ENCODE measurements at places on chromosomes 4 and X. TPM values are rescaled to one million over a fixed set of nuclear protein-coding genes. Genes with fewer than 3 reads are reported as not detected.

The PCDH18 gene
- not detected for polyA plus RNA-seq

The POLN gene
- 0.09 TPM for polyA plus RNA-seq

The APLN gene
- not detected for polyA plus RNA-seq

The UBE2K gene
- polyA plus RNA-seq: 87.5 TPM

The KLHL4 gene
- polyA plus RNA-seq: not detected

The ALB gene
- polyA plus RNA-seq: not detected

The DRD5 gene
- not detected for polyA plus RNA-seq

The CNKSR2 gene
- polyA plus RNA-seq: 4.0 TPM

The ZNF157 gene
- polyA plus RNA-seq: 0.44 TPM

The XK gene
- 0.18 TPM for polyA plus RNA-seq

The VCX3A gene
- not detected for polyA plus RNA-seq

The NSG1 gene
- 0.69 TPM for polyA plus RNA-seq

The ADH7 gene
- polyA plus RNA-seq: not detected

The VSIG1 gene
- polyA plus RNA-seq: 7.7 TPM

The CNOT6L gene
- polyA plus RNA-seq: 40.1 TPM

The ARAP2 gene
- polyA plus RNA-seq: 20.8 TPM

The MFSD8 gene
- polyA plus RNA-seq: 7.8 TPM

The TMPRSS11A gene
- not detected for polyA plus RNA-seq

The ARHGAP6 gene
- polyA plus RNA-seq: 0.97 TPM

The SPANXN3 gene
- not detected for polyA plus RNA-seq

The ADRA2C gene
- not detected for polyA plus RNA-seq

The ARX gene
- not detected for polyA plus RNA-seq

The HUWE1 gene
- 17.5 TPM for polyA plus RNA-seq

The SLC16A2 gene
- polyA plus RNA-seq: not detected
